Right hindlimb (tissue), 1 donor: ENCODE measurements at places on chromosomes 3 and 15.

GRCh38 chr3:118447339-118447738 lies 587.3 kb downstream of the IGSF11 start:
- DNase-seq = no peak

DNA sequence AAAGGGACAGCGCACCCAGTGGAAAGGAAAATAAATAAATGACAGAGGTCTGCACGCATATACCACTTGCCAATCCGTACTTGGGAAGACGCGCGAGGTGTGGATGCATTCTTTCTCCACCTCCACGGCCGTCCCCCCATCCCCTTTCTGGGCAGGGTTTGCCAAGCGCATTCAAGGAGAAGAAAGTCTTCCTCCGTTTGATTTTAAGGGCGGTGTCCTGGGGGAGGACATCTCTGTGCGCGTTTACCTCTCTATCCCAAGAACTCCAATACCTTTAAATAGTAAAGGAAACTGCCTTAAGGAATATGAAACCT lies 576 bp upstream of the MB21D2 start:
- DNase-seq = no peak

DNA sequence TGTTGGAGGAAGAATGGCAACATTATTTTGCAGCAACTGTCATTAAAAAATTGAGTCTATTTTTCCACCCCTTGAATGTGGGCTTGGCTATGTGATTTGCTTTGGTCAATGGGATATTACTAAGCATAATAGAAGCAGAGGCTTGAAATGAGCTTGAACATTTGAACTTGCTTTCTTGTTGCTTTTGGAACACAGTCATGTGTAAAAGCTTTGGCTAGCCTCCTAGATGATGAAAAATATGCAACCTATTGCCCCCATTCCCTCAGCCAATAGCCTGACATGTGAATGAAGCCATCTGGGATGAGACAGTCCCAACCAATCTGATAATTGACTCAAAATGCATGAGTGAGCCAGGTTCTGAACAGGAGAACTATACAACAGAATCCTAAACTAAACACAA lies 78.4 kb downstream of the PLSCR2 start:
- DNase-seq = no peak

DNA sequence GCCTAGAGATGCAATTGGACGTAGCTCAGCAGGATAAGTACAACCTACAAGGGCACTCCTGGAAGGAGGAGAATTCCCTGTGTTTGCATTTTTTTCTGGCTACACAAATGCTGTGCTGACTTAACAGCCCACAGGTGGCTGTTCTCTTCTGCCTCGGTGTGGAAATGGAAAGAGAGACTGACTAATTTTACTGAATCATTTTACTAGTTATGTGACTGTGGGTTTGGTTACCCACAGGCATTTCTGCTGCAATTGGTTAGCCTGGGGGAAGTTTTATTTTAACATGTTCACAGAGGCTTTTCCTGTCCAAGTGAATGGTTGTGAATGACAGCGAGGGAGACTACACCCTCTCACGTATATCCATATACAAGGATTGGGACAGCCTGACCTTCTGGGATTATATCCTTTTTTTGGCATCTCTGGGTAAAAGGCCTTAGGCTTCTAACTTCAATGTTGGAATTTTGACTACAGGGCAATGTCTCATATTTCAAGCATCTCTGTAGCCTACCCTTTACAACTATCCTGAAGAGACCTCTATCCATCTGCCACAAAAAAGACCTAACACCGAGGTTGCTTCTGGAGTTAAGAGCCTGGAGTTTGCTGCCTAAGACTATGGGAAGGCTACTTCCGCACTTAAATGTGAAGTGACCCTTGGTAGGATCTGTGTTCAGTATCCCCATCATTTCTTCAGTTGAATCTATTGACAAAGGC lies 67.2 kb upstream of the TP63 start:
- DNase-seq = peak; percentile 23

GRCh38 chr3:15295506-15295905 lies 36.9 kb downstream of the SH3BP5 start:
- peak; percentile 38 for DNase-seq

DNA sequence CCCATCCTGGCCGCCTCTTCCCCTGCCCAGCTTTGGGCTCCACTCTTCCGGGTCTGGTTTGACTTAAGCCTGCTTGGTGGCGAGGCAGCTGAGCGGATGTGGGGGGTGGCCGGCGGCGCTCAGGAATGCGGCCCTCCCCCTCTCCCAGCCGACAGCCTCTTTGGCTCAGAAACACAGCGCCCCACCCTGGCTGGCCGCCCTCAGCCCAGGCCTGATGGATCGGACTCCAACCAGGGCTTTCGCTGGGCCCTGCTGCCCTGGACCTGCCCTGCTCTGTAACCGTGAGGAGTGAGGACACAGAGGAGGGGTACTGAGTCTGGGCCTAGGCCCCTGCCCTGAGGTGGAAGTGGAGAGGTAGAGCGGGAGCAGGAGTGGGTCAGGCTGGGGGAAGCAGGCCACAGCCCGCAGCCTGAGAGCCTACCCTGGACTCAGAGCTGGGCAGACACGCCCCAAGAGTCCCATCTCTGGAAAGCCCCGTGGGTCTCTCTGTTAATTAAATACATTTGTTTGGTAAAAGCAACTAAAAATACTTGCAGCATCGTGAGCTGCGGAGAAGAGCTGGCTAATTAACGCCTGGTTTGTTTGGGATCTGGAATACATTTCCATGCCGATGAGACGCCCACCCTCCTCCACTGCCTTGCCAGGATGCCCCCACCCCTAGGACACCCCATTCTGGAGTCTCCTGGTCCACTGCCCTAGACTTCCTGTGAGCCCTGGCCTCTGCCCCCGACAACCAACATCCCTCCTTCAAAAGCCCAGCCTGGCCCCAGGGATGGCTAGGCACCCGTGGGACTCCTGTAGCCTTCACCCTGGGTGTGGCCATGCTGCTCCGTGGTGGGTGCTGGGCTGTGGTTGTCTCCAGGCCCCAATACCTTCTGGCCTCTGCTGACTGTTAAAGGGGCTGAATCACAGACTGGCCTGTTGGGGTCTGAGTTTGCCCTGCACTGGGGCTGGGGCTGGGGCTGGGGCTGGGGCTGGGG lies 19.6 kb downstream of the PLXNA1 start:
- DNase-seq = peak; percentile 94
